ENCODE measurements at places on chromosomes 11 and 22.
A peak's percentile ranks its signal among the peaks of the same experiment; 100 is the strongest.

GRCh38 chr11:494761-495536, 12.1 kb downstream of the RNH1 start:
- peak; percentile 9 for DNase-seq

DNA sequence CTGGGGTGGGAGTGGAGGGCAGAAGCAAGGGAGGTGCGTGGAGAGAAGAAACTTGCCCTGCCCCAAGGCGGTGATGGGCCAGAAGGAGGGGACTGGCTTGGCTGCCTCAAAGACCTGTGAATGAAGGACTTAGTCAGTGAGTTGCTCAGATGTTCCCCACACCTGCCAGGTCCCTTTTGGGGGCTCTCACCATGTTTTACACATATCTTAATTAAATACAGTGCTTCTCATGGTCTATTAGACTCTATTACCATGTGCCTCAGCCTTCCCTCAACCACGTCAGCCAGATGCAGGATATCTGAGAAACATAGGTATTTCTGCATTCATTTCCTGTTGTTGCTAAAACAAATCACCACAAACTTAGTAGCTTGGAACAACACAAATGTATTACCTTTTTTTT, 429.5 kb downstream of the BUD13 start:
- DNase-seq = no peak

DNA sequence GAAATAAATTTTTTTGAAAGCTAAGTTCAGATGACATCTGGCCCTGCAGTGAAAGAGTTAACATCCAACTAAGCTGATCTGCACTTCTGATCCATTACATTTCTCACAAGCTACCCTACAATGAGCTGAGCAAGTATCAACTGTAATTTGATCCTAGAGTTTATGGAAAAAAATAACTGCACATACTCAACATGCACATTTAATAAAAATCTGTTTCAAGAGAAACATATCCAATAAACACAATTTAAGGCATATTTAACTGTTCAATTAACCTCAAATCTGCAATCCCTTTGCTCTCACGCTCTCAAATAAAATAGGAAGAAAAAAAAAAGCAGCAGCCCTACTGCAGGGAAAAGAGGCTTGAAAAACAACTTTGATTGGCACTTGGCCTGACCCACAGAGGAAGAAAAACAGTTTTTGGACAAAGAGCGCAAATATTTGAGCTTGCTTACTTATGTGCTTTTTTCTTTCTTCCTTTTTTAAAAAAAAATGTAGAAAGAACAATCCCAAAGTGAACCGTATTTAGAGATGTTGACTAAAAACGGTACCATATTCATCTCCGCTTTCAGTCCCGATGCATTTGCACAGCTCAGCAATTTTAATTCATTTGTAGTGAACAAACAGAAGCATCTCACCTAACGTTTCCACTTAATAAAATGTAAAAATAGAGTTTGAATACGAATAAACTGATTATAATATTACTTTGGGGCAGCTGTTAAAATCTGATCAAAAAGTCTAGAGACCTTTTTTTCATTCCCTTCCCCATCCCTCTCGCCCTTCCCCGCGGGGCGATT, 1.6 kb downstream of the SESN3 start:
- no peak for DNase-seq

DNA sequence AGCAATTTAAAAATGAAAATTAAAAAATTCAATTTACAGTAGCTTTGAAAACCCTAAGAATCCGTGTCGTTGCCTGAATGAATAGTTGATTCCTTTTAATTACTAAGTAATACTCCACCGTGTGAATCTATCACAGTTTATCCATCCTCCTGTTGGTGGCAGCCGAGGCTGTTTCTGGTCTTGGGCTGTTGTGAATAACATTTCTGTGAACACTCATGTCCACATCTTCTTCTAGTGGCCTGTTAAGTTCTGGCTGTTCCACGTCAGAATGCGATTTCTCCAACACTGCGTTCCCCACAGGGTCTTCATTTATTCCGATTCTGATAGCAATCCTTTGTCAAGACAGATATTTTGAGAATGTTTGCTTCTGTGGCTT, 223.0 kb downstream of the TBC1D22A start:
- peak; percentile 55 for DNase-seq

GRCh38 chr11:30967579-30967978, 381.4 kb upstream of the MPPED2 start:
- no peak for DNase-seq
